Activated CD8-positive, alpha-beta memory T cell treated with anti-CD3 and anti-CD28 coated beads, Interleukin-2, amount 10 ng/mL, durations not matched to agents 7 days and 5 days (primary cell): ENCODE measurements at places on chromosomes 6 and 20. TPM values are rescaled to one million over a fixed set of nuclear protein-coding genes. Genes with fewer than 3 reads are reported as not detected.
A peak's percentile ranks its signal among the peaks of the same experiment; 100 is the strongest.

Gene KIAA0408
- 25.6 TPM for total RNA-seq

Gene RCAN2
- 3.4 TPM for total RNA-seq

Gene SCUBE3
- 0.54 TPM for total RNA-seq

Gene BMP5
- not detected for total RNA-seq

Gene CAGE1
- not detected for total RNA-seq

Gene BPI
- not detected for total RNA-seq

Gene FHL5
- not detected for total RNA-seq

Gene ETV7
- 5.9 TPM for total RNA-seq

DNA sequence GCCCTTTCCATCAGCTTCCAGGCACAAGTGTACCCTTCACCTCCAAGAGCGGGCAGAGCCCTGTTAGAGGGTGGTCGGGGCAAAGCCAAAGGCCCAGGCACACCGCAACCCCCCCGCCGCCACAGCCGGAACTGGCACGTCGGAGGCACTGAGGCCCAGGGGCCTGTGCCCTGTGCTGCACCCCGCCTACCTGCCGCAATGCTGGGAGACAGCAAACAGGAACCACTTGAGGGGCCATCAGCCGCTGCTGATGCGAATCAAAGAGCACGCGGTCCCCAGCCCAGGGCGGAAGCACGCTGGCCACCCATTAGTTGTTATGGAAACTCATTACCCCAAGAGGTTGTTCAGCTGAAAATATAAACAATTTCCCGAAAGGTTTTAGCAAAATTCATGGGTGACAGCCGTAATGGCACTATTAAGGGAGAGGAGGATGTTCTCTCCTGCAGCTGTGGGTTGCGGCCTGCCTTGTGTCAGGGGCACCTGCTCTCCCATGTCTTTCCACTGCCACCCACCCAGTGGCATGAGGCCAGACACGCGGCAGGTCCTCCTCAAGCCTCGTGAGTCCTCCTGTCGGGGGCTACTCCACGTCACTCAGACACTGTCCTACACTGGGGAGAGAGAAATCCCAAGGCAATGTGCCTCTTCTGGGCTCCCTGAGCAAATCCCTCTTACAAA, 65.3 kb downstream of the EDN3 start:
- no peak for DNase-seq

DNA sequence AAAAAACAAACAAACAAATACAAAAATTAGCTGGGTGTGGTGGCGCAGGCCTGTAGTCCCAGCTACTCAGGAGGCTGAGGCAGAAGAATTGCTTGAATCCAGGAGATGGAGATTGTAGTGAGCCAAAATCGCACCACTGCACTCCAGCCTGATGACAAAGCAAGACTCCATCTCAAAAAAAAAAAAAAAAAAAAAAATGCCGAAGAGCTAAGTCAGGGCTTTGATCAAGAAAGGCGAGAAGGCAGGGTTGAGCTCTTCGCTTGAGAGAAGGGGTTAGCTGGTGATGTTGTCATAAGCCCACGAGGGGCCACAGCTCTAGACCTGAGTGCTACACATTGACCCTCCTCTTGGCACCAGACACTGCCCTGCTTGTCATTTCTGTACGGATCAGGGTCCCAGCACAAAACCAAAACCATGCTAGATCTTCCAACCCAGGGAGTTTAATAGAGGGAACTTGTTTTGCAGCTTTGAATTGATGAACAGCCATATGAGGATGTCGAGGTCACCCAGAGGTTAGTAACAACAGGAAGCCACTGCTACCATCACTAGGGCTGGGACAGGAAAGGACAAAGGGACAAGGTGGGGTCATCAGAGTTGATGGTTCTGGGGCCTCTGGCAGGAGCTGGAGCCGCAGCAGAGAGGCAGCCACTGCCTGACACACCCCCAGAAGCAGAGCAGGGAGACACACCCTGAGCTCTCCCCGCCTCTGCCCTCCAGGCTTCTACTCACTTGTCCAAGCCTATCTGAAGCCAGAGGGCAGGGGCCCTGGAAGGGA, 122.7 kb downstream of the SNX5 start:
- peak; percentile 71 for DNase-seq

- DNase-seq = no peak
Measured at GRCh38 chr6:36961441-36962435, 7.2 kb downstream of the PI16 start.

DNA sequence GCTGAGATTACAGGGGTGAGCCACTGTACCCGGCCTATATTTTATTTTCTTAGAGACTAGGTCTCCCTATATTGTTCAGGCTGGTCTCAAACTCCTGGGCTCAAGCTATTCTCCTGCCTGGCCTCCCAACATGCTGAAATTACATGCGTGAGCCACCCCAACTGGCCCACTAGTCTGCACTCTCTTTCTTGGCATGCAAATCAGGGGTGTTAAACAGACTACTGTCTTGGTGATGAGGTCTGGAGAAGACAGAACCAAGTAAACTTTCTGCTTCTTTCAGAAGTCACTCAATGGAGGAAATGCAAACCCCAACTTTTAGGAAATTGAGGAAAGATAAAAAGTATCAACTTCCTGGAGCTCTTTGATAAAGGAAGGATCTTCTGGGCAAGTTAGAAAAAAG, 8.0 kb upstream of the TUBB2B start:
- no peak for DNase-seq

- no peak for DNase-seq
Measured at GRCh38 chr6:158110986-158111385, 57.1 kb downstream of the SERAC1 start.

- no peak for DNase-seq
Measured at GRCh38 chr6:160057080-160057479, 64.5 kb upstream of the SLC22A1 start.

DNA sequence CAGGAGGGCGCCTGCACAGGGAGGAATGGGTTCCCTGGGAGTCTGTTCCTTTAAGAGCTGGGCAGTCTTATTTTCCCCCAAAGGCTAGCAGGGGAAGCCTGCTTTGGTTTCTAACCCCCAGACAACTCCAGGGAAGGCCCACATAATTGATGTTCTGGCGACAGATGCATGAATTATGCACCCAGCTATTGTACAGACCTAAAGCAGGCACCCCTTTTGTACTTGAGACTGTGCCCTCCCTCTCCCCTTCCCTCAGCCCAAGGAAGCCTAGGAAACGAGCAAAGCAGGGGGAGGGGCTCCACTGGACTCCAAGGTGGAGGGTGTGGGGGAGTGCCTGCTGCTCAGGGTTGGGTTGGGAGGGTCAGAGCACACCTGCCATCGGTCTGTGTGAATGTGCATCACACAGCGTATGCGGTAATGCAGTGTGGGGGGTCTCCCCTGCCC, 102.1 kb downstream of the KCNB1 start:
- DNase-seq = no peak

DNA sequence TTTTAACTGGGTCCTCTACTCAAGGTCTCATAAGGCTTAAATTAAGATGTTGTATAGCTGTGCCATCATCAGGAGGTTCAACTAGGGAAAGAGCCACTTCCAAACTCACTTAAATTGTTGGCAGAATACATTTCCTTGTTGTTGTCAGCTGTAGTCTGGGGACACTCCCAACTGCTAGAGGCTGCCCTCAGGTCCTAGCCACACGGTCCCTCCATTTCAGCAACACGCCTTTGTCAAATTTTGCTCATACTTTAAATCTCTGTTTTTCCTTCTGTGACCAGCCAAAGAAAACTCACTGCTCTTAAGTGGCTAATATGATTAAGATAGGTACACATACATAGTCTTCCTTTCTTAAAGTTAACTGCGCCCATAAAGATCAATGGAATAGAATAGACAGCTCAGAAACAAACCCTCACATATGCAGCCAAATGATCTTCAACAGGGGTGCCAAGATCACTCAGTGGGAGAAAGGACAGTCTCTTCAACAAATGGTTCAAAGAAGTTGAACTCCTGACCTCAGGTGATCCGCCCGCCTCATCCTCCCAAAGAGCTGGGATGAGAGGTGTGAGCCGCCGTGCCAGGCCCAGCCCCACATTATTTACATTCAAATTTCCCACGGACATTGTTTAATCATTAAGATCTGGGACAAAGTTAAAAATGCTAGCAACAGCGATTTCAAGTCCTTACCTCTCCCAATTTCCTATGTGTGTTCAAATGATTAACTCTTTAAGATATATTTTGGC, 76.4 kb upstream of the ELOVL5 start:
- no peak for DNase-seq

DNA sequence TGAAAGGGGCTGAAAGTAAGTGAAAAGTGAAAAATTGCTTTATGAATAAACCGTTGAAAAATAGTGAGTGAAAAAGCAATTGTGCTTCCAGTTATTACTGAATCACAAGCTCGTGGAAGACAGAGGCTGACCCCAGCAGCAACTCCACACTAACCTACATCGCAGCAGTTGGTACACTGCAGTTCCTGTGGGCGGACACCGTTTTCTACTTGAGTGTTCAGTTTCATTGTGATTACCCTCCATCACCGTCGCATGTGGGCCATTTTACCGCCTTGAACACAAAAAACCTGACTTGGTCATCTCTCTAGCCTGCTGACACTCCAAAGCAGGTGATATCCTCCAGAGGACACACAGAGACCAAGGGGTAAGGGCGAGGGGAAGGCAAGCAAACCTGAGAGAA, 28.4 kb downstream of the PRDM1 start:
- peak; percentile 91 for DNase-seq

- DNase-seq = no peak
Measured at GRCh38 chr6:77133031-77133430, 330.3 kb downstream of the HTR1B start.

DNA sequence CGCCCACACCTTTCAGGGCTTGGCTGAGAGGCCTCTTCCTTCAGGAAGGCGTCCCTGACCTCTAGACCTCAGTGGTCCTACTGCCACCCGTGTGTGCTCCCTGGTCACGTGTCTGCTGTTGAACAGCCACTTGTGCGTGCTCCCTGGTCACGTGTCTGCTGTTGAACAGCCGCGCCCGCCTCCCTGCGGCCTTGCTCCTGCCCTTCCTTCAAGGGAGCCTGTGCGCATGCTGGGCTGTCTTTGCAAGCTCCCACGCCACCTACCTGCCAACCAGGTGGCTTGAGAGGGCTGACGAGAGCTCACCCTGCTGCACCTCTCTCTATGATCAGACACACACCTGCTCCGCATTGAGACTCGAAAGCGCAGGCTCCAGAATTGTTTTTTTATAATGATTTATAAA, 179.3 kb downstream of the BMP7 start:
- DNase-seq = no peak

DNA sequence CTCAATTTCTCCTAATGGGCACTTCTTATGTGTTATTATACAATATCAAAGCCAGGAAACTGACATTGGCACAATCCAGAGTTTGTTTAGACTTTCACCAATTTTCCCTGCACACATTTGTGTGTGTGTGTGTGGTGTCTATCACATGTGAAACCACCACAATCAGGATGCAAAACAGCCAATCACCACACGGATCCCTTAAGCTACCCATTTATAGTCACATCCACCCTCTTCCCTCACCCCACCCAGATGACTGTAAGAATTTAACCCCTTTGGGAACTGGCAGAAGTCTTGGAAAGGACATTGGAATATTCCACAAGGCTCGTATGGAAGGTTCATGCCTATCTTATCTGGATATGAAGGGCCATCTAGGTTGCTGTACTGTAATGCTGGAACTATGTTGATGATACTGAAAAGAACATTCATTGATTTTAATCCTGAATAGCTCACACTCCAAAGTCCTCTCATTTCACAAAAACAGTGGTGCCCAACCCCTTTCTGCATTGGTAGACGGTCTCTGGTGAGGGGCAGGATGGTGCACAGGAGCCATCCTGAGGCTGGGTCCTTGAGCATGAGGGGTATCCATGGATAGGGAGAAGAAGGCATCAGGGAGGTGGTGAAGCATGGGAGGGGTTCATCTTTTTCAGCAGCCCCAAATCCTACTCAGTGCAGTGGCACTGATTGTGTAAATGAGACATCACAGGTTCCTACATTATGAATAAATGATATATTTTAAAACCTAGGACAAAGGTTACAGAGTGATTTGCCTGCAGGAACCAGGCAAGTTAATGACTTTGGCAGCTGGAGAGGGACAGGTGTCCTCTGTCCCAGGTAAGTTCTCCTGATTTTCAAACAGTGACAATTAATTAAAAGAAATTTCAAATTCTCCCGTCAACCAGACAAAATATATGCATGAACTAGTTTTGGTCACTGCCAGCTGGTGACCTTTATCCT, 12.1 kb upstream of the CTCFL start:
- DNase-seq = no peak
